Activated CD4-positive, alpha-beta memory T cell treated with anti-CD3 and anti-CD28 coated beads for 36 hours (primary cell): ENCODE measurements at places on chromosomes 16 and 17.

GRCh38 chr16:13379266-13379665, 477.9 kb downstream of the SHISA9 start:
- no peak for DNase-seq

DNA sequence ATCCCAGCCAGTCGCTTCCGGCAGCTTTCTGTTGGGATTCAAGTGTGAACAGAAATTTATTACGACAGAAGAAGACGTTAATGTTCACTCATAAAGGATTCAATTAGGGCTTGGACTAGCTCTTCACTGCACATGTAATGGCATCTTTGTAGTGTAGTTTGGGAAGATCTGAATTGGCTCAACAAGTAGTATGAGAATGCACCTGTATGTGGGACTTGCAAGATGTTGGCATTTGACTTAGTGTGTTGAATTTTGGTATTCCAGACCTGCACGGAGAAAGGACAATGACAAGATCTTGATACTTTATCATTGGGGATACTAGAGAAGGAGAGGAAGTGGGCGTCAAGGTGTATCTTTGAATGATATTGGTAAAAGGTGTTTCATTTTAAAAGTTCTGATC, 1.2 kb downstream of the PSMD11 start:
- DNase-seq, result no peak

- DNase-seq, result peak; percentile 82
Observed at GRCh38 chr17:35046740-35047283, 16.7 kb downstream of the RFFL start.

GRCh38 chr16:66551788-66552285, 539 bp upstream of the CKLF start:
- DNase-seq, result peak; percentile 26

DNA sequence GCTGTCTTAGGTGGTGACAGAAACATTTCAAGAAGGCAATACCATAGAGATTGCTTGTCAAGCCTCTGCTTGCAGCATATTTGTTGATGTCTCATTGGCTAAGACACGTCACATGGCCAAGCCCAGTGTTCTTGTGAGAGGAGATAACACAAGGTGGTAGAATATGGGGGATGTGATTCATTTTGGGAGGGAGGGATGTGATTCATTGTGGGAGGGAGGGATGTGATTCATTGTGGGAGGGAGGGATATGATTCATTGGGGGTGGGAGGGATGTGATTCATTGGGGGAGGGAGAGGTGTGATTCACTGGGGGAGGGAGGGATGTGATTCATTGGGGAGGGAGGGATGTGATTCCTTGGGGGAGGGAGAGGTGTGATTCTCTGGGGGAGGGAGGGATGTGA, 470.5 kb upstream of the SALL1 start:
- DNase-seq, result no peak

DNA sequence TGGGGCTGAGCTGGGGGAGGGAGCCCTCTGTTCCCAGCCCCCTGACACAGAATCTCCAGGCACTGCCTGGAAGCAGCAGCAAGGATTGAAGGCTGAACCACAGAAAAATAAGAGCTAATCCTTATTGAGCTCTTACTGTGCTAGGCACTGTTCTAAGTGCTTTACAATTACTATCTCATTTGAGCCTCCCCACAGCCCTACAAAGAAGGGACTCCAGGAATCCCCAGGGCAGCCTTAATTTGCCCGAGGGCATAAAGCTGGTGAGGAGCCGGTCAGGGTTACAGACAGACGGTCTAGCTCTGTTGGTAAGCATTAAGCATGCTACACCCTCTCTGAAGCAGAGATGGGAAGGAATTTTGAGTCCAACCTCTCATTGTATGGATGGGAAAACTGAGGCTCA, 7.0 kb downstream of the SAMD14 start:
- no peak for DNase-seq

GRCh38 chr16:15502041-15502725, 67.8 kb downstream of the BMERB1 start:
- no peak for DNase-seq

GRCh38 chr16:740764-741505, at the start of gene CIAO3:
Gene CIAO3 (minus strand): TSS chr16:740997. CDS start chr16:740985, 12 bp downstream.
- DNase-seq, result peak; percentile 95

GRCh38 chr16:63301349-63301748, 1265.1 kb upstream of the CDH8 start:
- DNase-seq, result no peak

DNA sequence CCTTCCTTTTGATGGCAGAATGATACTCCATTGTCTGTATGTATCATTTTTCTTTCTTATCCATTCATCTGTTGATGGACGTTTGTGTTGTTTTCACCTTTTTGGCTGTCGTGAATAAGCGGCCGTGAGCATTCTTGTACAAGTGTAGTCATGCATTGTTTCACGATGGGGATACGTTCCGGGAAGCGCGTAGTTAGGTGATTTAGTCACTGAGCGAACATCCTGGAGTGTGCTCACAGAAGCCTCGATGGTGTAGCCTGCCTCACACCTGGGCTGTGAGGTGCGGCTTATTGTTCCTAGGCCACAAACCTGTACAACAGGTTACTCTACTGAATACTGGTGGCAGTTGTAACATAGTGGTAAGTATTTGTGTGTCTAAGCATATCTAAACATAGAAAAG, 136.5 kb downstream of the CMIP start:
- no peak for DNase-seq

- DNase-seq, result no peak
Observed at GRCh38 chr16:18832613-18833012, 31.3 kb upstream of the ARL6IP1 start.

DNA sequence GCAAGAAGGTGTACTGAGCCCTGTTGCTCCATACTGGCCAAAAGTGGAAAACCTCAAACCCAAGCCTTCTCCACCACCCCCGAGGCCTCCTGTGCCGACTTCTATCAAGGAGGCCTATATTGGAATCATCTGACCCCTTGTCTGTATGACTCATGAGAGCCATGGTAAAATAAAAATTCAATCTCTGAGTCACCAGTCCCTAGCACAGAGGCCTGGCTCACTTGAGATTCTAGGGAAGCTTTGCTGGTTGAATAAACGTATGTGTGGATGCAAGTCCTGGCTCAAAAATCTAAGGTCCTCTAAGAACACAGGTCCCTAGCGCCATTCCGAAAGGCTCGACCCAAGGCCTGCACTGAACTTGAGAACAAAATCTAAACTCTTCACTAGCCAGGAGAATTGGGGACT, 15.0 kb downstream of the NSMCE1 start:
- no peak for DNase-seq

DNA sequence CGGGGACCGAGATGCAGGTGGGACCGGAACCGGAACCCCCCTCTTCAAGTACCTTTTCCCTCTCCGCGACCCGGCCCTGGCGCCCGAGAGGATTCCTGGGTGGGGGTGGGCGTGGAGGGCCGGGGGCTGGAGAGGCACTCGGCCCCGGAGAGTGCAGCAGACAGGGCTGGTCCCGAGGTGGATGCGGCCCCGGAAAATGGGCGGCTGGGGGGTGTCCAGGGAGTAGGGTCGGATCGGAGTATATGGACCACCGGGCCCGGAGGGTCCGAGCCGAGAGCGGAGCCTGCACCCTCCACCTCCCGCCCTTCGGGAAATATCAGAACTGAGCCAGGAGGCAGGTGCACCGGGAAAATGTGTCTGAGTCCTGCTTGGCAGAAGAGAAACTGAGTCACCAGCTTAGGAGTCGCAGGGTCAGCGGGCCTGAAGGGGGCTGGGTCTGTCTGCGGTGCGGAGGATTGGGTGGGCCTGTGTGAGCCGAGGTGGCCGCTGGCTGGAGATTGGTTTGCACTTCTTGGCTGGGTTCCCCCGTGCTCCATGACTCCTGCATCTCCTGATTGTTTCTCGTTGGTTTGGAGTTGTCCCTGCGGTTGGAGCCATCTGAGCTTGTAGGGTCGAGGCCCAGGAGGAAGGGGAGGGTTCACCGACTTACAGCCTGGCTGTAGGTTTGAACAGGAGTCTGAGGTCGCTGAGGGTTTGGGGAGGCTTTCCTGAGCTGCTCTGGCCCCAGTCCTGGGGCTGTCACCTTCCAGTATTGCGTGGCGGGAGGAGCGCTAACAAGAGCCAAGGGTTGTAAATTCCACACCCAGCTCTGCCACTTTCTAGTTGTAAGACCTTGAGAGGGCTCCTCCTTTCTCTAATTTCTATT, 518 bp downstream of the SH2B1 start:
- DNase-seq, result peak; percentile 38

- DNase-seq, result no peak
Observed at GRCh38 chr16:75479421-75479990, 15.0 kb upstream of the TMEM170A start.

GRCh38 chr17:14471052-14471451, 170.2 kb downstream of the HS3ST3B1 start:
- no peak for DNase-seq

DNA sequence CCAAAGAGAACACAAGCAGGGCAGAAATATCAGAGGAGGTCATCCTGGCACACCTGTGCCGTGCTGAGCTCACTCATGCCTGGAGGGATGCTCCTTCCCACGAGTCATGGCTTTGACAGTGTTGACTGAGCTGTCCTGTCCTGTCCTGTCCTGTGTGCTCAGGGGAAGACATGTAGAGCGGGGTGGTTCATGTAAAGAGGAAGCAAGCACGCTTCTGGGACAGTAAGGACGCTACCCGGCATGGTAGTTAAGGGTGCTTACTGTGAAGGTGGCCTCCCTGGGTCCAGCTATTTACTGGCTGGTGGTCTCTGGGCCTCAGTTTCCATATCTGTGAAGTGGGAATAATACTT, 398 bp downstream of the LGALS9 start:
- DNase-seq, result peak; percentile 30

DNA sequence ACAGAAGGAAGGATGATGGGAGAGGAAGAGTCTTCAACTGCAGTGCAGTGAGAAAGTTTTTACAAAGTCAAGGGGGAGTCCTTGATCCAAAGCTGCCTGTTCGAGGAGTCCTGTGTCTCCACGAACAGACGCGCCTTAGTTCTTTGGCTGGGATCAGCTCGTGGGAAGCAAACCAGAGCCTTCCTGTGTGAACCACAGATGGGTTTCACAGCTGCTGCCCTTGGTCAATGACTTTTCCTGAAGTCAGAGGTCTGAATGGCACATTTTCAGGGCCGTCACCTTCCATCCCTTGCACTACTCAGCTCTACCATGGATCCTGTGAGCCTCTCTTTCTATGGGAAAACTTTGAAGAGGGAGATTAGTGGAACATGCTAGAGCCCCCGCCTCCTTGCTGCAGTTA, 4.2 kb upstream of the SBK1 start:
- DNase-seq, result no peak

GRCh38 chr16:12704492-12705111, 99.1 kb downstream of the CPPED1 start:
- DNase-seq, result no peak

- peak; percentile 97 for DNase-seq
Observed at GRCh38 chr16:11232852-11233726, 22.9 kb downstream of the SOCS1 start.

- DNase-seq, result no peak
Observed at GRCh38 chr17:27346228-27346899, 52.5 kb downstream of the WSB1 start.

DNA sequence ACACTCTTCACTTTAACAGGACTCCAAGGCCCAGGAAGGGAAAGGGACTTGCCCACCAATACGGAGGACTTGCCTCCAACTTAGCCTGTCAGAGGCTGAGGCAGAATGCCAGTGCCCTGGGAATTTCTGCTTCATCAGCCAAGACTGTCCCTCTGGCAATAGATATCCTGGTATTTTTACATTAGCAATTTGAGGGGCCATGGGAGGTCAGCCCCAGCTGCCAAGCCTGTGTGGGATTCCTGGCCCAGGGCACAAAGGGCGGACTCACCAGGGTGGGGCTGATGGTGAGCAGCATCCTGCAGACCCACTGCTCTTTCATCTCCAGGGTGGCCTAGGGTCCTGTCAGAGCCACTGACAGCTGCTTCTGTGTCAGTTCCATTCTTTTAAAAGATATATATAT, 78.3 kb upstream of the CIBAR2 start:
- no peak for DNase-seq

- no peak for DNase-seq
Observed at GRCh38 chr17:49859991-49860953, 12.4 kb upstream of the TAC4 start.

DNA sequence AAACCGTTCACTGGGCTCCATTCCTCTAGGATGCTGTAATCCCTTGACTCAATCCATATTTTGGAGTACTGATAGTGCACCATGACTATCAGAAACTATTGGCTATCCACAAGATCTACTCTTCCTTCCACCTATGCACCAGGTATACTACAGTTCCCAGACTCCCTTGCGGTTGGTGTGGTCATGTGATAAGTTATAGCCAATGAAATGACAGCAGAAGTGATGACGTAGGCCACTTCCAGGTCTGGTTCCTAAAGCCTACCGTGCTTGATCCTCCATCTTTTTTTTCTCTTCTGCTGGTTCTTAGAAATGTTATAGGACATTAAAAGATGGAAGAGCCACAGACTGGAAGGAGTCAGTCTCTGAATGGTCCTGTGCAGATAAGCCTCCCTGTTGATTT, 278.8 kb upstream of the C16orf82 start:
- no peak for DNase-seq

DNA sequence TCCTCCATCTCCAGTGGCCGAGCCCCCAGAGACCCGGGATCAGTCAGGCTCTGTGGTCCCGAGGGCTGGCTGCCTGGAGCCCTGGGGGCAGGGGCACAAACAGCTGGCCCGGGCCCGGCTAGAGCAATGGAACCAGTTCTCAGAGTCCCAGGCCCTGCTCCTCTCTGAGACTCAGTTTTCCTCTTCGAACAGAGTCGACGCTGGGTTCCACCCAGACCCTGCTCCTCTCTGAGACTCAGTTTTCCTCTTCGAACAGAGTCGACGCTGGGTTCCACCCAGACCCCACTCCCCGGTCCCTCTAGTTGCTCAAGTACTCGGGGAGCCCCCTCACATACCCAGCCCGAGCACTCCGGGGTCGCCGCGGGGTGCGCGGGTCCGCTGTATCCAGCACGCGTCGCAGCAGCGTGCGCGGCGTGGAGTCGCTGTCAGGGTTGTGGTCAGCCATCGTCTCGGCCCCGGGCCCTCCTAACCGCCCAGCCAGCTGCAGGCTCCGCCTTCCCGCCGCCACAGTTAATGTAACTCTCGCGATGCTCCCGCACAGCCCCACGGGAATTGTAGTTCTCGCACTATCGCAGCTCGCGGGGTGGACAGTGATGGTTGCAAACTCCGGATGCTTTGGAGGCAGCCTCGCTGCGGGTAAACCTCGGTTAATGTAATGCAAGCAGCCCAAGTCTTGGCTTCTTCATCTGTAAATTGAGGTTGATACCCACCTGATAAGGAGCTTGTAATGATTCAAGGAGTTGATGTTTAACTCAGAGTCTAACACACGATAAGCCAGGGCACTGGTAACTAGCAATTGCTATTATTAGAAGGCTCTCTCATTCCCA, 8.5 kb upstream of the THAP11 start:
- DNase-seq, result peak; percentile 97
